Stimulated activated naive CD4-positive, alpha-beta T cell treated with Interleukin-2 at 50 U/mL for 16 hours (primary cell): ENCODE measurements at places on chromosomes 5 and 9.

GRCh38 chr5:76113103-76113502 lies 29.9 kb downstream of the SV2C start:
- DNase-seq: no peak

DNA sequence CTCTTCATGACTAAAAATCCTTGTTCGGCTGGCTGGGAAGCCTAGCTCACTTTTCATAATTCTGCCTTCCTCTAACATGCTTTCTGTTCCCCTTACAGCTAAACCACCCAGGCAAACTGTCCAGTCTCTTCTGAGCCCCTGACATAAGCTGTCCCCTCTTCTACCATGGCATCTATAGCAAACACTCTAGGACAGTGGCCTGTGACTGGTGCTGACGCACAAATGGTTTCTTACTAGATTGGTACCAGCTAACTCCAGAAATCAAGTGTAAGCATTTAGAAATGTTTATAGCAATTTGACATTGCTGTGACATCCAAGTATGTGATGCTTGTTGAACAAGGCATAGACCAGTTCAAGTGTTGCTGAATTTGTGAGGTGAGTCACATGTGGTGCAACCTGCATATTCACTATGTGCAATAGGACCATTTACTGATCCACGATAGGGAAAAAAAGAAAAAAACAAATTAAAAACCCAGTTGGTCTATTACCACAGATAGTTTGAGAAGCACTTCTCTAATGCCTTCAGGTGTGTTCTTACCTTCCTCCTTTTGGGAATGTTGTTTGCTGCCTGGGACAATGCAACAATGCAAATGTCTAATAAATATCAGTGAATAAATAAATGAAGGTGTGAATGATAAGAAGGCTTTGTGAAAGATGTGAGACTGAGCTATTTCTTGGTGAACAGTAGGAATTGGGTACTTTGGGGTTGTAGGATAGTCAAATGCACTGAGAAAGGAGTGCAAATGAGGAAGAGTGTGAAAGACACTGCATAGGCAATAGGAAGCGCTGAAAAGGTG lies 22.4 kb downstream of the ELOVL7 start:
- DNase-seq: no peak

DNA sequence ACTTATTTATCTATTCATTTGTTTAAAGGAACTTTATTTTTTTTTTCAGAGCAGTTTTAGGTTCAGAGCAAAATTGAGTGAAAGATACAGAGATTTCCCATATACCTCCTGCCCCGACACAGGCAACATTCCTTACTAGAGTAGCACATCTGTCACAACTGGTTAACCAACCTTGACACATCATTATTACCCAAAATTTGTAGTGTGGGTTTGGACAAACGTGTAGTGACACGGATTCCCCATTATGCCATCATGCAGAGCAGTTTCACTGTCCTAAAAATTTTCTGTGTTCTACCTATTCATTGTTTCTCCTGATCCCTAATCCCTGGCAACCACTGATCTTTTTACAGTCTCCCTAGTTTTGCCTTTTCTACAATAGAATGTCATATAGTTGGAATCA lies 57.3 kb upstream of the LHFPL2 start:
- no peak for DNase-seq

DNA sequence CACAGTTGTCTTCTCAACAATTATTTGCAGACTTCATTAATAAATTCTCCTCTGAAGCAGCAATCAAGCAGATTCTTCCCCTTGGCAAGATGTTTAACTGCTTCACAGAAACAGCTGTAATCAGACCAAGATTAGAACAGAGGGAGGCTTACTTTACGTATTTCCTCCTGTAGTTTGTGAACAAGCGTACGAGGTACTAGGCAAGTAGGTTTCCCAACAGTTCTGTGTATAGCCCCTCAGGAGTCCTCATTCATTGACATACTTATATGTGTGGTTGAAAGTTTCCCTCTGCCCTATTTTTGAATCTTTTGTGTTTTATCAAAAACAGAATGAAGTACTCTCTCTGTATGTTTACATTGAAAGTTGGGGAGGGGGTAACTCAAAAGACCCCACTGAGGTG lies 128.0 kb downstream of the SPATA31D1 start:
- no peak for DNase-seq

DNA sequence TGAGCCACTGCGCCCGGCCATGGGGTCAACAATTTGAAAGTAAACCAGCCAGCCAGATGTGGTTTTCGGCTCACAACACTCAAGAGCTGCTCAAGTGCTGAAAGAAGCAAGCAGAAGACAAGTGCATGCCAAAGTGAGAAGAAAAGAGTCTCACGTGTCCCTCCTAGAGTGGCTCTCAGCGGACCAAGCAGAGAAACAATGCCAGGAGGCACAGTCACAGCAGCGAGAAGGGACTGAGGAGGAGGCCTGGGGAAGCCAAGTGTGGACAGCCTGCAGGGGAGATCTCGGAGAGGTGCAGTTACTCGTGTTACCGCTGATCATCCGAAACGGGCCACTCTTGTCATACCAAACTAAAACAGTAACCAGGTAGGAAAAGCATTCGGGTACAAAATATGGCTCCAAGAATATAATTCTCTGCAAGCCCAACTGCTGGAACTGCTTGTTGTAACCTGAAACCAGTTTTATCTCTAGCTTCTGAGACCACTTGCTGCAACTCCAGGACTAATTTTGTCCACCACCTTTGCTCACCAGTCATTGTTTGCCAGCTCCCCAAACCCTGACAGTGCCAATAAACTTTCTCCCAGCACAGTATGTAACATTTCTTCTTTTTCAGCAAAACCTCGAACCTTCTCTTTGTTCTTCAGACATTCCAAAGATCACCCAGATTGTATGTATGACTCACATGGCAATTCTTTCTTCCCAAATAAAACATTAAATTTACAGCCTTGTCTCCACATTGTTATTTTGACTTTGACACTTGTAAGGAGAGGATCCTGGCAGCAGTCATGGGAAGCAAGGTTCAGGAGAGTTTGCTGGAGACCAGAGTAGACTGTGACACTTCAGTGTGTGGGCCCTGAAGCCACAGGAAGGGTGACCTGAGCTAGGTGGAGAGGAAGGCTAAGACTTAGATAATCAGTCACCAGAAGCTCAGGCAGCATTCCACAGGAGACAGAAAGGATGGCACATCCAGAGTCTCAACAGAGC lies 6.3 kb downstream of the SLC35D2 start:
- DNase-seq: no peak

GRCh38 chr5:56018832-56019231 lies 24.1 kb upstream of the IL6ST start:
- DNase-seq: no peak

- no peak for DNase-seq
These were observed 26.5 kb downstream of the SMC5 start for GRCh38 chr9:70285246-70285645.

DNA sequence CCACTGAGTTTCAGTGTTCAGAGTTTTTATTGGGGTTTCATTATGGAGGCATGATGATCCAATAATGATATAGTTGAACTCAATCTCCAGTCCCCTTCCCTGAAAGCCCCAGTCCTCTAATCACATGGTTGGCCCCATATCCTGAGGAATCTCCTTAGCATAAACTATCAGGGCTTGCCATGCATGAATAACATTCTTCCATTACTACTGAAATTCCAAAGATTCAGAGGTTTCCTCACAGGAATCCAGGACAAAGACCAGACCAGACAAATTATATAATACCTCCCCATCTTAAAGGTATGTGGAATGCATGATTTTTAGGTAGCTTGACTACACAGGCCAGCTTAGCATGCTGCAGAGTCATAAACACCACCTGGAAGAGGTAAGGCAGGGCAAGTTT lies 15.5 kb upstream of the LRRTM2 start:
- no peak for DNase-seq

DNA sequence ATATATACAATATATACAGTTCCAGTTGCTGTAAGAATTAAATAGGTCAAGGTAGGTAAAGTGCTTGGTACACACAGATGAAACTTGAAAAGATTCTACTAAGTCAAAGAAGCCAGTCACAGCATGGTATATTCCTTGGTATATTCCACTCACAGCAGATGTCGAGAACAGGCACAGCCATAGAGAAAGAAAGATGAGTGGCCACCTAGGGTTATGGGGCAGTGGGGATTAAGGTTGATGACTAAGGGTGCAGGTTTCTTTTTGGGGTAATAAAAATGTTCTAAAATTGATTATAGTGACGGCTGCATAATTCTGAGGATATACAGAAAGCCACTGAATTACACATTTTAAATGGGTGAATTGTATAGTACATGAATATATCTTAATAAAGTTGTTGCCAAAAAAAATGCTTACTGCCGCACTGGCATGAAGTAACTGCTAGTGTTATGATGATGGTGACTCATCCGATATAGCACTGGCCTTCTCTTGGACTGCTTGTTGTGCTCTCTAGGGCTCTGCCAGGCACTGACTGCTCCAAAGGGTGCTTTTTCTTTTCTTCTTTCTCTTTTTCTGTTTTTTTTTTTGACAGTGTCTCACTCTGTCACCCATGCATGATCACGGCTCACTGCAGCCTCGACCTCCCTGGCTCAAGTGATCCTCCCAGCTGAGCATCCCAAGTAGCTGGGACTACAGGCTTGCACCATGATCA lies 23.5 kb downstream of the TBC1D2 start:
- DNase-seq: no peak

GRCh38 chr9:83934569-83935275 lies 13.5 kb upstream of the KIF27 start:
- no peak for DNase-seq

DNA sequence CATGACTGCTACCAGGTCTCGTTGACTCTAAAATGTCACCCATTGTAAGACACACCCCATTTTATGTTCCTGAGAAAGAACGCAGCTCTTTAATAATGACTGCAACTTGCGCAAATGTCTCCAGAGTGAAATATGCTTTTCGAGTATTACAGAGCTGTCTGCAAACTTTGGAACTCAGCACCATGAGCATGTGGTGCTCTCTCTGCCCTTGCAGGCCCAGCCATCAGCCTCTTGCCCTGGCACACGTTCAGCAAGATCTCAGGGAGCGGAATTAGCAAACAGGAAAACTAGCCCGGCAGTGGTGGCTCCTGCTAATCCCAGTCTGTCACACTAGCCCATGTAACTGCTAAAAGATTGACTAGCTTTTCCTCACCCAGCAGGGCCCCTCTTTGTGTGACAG lies 114.5 kb upstream of the SLC1A3 start:
- no peak for DNase-seq

DNA sequence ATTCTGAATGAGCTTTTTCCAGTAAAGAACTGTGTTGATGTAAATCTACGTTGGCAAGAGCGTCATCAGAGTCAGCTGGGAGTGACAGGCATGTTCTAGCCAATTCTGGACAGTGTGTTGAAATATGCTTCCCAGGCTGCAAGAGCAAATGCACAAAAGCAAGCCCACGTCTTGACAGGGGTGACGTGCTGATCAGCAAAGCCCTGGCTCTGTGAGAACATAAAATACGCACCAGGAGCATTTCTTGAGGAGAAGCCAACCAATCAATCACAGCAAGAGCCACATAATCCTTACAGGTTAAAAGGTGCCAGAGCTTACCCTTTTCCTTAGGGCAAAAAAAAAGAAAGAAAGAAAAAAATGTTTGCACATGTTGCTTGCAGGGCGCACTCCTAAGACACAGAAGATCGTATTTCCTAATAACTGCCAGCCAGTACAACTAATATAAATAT lies 148.1 kb downstream of the PDE4D start:
- DNase-seq: no peak

DNA sequence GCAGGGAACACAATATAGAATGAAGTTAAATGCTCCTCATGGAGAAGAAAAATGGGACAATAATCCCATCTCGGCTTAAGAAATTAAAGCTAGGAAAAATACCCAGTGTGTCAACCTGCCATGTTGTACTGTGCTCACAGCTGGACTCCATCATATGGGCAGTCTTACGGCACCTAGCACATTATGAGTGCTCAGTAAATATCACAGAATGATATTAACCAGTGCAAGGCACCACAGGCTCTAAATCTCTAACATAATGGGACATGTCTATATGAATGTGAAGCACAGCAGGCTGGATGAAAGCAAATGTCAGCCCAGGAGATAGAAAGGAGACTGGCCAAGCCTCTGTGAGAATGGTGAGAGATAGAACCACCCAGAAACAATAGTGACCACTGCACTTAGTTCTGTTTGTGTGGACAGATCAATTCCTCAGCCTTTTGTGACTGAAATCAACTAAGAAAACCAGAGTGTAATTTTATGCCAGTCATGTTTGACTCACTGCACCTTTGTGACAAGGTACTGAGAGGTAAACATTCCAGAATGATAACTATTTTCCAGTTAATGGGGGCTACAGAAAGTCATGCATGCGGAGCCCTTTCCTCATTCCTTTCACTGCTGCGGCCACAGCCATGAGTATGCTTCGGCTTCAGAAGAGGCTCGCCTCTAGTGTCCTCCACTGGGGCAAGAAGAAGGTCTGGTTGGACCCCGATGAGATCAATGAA lies 140.4 kb upstream of the CDH6 start:
- no peak for DNase-seq

GRCh38 chr9:115633104-115633503 lies 515.1 kb upstream of the TNC start:
- no peak for DNase-seq

- DNase-seq: no peak
These were observed 52.6 kb downstream of the ENC1 start for GRCh38 chr5:74587890-74588289.
